NCI-H446 (cell line): ENCODE measurements at places on chromosomes 7 and 10.

- no peak for DNase-seq
These were observed 99.6 kb upstream of the KMT2E start for GRCh38 chr7:104914421-104914820.

GRCh38 chr10:24982319-24983112 lies 30.1 kb upstream of the PRTFDC1 start:
- DNase-seq: no peak

DNA sequence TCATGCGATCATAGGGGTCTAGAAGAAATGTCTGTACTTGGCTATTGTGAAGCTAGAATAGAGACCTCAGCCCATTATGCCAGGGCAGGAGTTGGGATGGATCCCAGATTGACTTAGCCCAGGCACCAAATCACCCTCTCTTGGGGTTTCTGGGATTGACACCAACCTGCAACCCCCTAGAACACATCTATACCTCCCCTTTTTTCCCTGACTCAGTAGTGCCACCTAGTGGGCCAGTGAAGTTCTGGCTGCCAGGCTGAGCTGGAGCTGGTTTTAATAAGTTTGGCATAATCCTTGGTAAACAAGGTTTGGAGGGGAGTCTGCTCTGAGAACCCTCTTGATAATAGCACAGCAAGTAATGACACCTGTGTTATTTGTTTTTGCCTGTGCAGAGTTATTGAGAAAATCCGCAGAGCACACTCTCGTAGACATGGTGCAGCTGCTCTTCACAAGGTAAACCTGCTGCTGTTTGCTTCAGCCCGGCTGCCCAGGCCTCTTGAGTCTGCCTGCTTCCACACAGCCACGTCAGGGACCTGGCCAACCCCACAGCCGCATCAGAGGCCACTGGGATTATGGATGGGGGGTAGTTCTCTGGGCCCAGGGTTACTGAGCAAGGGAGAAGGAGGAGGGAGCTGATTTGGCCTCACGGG lies 43.3 kb upstream of the NFKB2 start:
- DNase-seq: peak; percentile 37

GRCh38 chr10:104337521-104337984 lies 712 bp downstream of the ITPRIP start:
- no peak for DNase-seq

- no peak for DNase-seq
These were observed 675 bp downstream of the ABRAXAS2 start for GRCh38 chr10:124802313-124802675.

DNA sequence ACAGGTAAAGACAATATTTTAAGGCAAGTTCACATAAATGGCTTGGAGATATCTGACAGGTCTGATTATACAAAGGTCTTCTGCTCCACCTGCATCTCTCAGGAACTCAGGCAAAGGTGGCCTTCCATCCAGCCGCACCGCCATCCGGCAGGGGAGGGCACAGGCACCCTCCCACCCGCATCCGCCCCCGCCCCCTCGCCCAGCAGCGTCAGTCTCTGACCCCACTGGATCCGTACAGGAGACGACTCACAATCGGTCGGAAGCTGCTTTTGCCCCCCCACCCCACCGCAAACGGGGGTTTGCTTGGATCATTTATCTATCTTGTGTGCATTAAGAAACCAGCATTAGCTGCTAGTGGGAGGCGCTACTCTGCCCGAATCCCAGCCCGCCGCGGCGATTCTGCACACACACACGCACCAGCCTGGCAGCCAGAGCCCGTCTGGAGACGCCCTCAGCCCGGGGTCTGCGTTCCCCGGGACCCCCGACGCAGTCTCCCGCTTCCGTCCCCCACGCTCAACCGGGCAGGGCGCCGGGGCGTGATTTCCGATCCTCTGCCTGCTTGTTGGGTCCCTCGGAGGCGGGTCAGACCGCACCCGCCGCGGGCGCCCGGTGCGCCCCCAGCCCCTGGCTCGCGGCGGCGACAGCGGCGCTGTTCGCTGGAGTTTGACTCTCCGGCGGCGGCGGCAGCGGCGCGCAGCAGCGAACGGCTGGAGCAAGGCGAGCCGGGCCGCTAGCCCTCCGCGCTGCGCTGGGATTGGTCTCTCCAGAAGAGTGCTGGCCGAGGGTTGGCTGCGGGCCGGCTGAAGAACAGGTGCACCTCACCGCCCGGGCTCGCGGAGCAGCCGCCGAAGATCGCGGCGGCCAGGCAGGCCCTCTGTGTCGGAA lies 820 bp upstream of the NRG3 start:
- no peak for DNase-seq
